ENCODE measurements at places on chromosomes 3 and 15.

DNA sequence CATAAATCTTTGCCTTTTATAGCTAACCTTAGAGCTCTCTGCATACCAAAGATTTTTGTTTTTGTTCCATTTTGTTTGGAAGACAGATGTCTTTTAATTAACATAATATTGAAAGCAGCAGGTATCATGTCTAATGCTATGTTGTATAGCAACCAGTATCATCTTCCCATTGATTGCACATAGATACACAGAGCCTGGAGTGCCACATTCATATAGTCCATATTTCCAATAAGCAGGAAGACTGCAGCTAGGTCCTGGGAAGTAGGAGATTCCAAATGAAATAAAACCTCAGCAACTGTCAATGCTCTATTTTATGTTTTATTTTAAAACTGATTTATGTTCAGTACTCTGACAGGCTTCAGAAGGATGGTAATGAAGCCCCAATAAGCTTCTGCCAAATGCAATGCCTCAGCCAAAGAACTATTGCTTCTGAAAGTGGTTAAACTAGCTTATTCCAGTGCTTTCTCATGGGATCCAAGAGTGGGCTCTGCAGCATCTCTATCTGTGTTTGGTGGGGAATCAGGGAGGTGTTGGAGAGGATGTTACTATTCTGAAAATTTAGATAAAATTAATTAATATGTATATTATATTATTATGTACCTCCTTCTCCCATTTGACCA lies 6.5 kb upstream of the KCNMB2 start:
- no peak for DNase-seq

DNA sequence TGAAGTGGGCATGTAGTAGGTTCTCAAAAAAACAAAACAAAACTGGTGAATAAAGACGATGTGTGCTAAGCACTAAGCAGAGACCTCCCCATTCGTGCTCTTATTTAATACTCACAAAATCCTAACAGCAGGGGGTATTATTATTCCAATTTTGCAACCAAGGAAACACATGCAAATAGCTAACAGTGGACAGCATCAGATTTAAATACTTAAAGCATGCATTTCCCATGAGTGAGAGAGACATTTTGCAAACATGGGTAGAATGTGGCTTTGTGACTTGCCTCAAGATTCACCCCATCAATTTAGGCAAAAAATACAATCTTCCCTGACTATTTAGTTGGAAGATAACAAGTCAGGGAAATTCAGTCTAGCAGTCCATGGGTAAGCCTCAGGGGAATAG lies 946.2 kb upstream of the CFAP20DC start:
- DNase-seq = no peak

DNA sequence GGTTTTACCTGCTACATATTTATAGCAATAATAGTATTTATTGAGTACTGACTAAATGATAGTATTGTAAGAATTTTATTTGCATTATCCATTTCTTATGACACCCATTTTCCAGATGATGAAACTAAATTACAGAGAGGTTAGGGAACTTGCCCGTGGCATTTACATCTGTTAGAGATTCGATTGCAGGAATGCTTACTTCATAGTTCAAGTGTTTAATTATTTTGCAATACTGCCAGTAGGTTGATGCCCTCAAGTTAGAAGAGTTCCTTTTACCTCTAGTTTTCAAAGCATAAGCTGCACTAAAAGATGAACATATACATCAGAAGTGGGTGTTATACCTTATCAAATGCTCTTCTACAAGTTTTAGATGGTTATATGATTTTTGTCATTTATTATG lies 362.8 kb upstream of the RGMA start:
- DNase-seq = no peak

DNA sequence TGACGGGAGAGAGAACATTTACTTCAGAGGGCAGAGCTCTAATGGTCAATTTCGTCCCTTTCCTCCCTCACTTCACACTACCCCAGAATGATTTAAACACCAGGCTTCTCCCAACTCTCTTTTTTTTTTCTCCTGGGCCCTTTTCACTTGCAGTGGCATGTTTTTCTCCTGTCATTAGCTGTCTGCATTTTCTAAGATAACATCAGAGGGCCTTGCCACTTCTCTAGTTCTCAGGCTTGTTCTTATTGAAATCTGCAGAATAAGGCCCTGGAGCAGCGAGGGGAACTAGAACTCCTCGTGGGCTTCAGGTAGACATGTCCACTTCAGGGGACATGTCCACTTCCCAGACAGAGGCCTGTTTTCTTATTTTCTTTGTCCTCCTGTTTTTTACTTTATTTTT lies 514.4 kb upstream of the TBL1XR1 start:
- no peak for DNase-seq

DNA sequence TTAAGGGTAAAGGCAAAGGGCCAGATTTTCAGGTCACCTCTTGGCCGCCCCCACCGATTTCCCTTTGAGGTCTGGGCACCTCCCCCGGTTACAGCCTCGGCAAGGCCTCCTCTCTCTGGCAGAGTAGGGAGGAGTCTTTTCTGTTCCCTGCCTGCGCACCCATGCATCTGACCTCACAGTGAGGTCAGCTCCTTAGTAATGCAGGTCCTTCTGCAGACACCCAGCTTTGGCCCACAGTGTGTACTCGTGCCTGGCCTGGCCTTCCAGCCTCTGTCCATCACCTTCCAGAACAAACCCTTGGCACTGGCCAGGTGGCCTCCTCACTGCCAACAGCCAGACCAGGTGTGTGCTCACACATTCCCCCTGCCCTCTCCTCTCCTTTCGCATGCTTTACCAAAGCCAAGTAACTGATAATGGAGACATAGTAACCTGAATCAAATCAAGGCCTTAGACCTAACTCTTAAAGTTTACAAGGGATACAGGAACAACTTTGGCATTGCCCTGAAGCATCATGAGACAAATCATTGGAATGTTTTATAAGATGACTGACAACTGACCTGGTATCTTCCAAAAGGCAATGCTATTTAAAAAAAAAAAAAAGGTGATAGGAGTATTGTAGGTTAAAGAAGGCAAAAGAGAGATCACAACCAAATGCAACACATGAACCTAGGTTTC lies 61.3 kb downstream of the CORO2B start:
- DNase-seq = no peak

DNA sequence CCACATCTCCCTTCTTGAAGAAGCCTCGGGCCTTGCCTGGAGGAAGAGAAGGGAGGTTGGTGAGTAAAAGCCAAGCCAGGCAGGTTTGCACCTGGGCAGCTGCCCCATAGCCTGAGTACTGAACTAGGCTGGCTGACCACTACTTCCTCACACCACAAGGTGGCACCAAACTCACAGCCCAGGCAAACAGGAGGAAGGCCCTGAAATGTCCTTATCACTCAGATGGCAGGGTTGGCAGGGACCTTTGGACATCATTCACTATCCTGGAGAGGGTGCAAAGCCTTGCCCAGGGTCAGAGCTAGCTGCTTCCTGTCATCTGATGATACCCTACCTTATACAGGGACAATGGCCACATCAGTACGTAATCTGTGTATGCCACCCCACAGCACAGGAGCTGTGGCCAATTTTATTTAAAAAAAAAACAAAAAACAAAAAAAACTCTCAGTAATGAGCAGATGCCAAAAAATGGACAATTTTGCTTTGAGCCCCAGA lies 2.2 kb upstream of the GRAMD2A start:
- DNase-seq = peak; percentile 66

- DNase-seq = no peak
Observed at GRCh38 chr3:51683566-51683965, 12.5 kb downstream of the TEX264 start.

DNA sequence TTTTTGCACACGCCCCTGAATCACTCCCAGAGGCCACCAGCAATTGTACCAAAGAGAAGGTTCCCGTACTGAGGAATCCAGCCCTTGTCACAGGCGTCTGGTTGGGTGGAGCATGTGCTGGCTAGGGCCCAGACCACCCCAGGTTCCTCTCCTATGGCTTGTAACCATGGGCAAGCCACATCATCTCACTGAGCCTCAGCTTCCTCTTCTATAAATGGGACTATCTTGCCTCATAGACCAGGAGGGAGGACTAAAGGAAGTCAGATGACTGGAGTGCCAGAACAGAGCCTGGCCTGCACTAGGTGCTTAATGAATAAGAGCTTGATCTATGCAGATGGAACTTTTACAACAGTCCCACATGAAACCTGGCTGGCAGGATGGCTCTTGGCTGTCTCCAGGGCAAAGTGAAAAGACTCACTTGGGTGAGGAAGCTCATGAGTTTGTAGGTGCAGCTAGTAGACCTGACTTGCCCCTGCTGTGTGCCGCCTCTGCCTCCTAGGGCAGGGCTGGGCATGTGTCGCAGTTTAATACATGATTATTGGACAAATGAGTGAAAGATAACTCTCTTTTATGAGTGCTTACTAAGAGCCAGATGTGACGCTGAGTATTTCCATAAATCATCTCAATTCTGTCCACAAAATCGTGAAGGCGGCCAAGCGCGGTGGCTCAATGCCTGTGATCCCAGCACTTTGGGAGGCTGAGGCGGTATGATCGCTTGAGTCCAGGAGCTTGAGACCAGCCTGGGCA lies 29.3 kb downstream of the CTSH start:
- DNase-seq = no peak

- no peak for DNase-seq
Observed at GRCh38 chr3:139655909-139656595, 21.7 kb downstream of the NMNAT3 start.

GRCh38 chr3:127970966-127971592 lies 56.0 kb downstream of the KBTBD12 start:
- DNase-seq = peak; percentile 52

DNA sequence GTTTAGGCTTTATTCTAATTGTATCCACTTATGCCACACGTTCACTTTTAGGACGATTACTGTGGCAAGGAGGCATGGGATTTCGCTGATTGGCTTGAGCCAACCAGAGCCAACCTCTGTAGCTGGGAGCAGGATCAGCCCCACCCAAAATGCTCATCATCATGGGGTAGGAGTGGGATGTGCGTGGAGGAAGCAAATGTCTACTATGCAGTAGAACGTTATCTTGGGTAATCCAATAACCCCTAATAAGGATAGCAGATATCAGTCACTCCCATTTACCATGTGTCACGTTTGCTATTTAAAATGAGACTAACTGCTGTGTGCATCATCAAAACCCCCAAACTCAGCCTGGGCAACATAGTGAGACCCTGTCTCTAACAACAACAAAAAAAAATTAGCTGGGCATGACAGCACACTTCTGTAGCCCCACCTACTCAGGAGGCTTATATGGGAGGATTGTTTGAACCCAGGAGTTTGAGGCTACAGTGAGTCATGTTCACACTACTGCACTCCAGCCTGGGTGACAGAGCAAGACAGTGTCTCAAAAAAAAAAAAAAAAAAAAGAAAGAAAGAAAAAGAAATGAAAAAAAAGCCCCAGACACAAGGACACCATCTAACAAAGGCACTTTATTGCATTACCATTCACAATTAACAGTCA lies 17.8 kb upstream of the ITGB5 start:
- DNase-seq = no peak

DNA sequence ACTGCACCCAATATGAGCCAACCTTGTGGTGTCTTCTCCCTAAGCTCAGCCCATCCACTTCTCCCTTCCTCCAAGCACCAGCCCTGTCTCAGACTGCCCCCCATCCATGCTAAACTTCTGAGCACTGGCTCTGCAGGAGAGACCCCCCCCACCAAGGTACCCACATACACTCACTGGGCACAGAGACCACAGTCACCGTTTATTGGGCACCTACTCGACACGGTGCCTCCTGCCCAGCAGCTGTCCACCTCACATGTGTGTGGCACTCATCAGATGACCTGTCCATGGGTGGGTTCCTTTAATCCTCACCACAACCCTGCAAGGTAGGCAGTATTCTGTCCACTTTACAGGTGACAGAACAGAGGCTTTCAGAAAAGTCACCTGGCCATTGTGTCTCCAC lies 22.3 kb upstream of the SFMBT1 start:
- DNase-seq = no peak

DNA sequence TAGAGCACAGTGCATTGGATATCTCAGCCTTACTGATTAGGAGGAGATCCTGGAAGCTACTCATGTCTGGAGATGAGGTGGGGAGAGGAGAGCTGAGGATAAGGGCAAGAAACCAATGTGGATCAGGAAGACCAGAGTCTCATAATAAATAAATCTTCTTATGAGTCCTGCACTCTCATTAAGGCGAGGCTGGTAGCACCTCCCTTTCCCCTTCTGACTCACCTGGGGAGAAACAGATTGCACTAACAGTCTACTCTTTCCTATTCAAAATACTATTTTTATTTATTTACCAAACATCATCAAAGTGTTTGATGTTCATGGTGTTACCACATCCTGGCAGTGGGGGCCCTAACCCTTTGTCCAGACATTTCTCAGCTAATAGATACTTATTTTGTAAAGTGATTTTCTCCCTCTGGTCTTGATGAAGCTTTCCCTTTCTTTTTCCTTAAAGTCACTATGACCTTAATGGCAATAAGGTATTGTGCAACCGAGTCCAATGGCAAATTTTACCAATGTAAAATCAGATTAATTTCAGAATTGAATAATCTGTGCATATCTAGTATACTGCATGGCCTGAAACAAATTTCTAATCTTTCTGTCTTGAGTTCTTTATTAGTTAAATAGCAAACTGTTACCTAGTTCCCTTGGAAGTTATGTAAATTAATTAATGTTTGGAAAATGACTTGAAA lies 81.1 kb downstream of the IQCH start:
- DNase-seq = no peak

DNA sequence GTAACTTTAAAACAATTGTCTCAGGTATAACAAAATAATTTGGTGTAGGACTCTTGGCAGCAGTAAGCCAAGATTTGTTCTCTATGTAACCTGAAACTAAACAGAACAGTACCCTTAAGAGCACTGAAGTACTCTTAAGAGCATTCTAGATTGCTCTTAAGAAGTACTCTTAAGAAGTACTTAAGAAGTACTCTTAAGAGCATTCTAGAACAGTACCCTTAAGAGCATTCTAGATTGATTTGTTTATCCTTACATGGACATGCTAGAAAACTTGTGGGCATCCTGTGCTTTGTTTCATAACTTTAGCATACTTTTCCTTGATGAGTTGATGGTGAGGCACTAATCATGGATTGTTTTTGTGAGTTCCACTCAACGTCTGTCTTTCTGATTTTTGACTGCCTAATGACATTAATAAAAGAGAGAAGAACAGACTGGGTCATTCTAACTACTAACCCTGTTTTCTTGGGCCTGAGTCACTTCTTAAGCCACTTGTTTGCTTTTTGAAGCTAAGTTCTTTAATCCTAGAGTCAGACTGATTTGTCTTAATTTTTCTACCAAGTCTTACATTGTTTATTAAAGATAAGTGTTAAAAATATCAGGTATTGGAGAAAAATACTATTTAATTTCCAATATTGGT lies 57.2 kb upstream of the UTS2B start:
- DNase-seq = no peak

GRCh38 chr3:32078864-32079263 lies 27.6 kb upstream of the GPD1L start:
- no peak for DNase-seq

- DNase-seq = no peak
Observed at GRCh38 chr3:1294586-1294985, 201.8 kb downstream of the CNTN6 start.

All from MM.1S (cell line).